ENCODE measurements at places on chromosomes 6 and 20.

GRCh38 chr6:89970609-89971337 is 76.5 kb downstream of the GJA10 start:
- H3K36me3 ChIP-seq: no peaks in the 10 kb centered on the region
- H3K4me3 ChIP-seq: no peak overlapping the region
- H3K27ac ChIP-seq: no peak overlapping the region
- DNase-seq: no peak
- H3K27me3 ChIP-seq: no peaks in the 10 kb centered on the region
- peaks cover 17% of the 10 kb centered on the region for H3K4me1 ChIP-seq

- H3K27ac ChIP-seq: peak overlapping the region; percentile 28
- DNase-seq: no peak
- H3K4me3 ChIP-seq: no peak overlapping the region
Measured at GRCh38 chr20:18001131-18001921, 32.5 kb downstream of the MGME1 start.

- H3K4me3 ChIP-seq: peak overlapping the region; percentile 86
- peaks cover 3% of the 10 kb centered on the region for H3K4me1 ChIP-seq
- H3K36me3 ChIP-seq: no peaks in the 10 kb centered on the region
- peak overlapping the region; percentile 33 for H3K27ac ChIP-seq
Measured at GRCh38 chr6:77368660-77369313, 94.5 kb downstream of the HTR1B start.

- H3K27me3 ChIP-seq: no peaks in the 10 kb centered on the region
- H3K27ac ChIP-seq: no peak overlapping the region
- no peak for DNase-seq
- H3K36me3 ChIP-seq: no peaks in the 10 kb centered on the region
- no peak overlapping the region for H3K4me3 ChIP-seq
Measured at GRCh38 chr20:8867038-8867740, 201.7 kb upstream of the PLCB4 start.

DNA sequence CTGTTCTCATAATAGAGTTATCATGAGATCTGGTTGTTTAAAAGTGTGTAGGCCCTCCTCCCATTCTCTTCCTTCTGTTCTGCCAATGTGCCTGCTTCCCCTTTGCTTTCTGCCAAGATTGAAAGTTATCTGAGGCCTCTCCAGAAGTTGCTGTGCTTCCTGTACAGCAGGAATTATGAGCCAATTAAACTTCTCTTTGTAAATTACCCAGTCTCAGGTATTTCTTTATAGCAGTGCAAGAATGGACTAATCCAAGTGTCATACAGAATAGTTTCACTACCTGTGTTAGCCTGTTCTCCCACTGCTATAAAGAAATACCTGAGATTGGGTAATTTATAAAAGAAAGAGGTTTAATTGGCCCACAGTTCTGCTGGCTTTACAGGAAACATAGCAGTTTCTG is 100.0 kb downstream of the CD24 start:
- H3K36me3 ChIP-seq: no peaks in the 10 kb centered on the region
- DNase-seq: no peak
- H3K27ac ChIP-seq: no peak overlapping the region
- no peak overlapping the region for H3K4me3 ChIP-seq
- H3K4me1 ChIP-seq: peaks cover 13% of the 10 kb centered on the region

DNA sequence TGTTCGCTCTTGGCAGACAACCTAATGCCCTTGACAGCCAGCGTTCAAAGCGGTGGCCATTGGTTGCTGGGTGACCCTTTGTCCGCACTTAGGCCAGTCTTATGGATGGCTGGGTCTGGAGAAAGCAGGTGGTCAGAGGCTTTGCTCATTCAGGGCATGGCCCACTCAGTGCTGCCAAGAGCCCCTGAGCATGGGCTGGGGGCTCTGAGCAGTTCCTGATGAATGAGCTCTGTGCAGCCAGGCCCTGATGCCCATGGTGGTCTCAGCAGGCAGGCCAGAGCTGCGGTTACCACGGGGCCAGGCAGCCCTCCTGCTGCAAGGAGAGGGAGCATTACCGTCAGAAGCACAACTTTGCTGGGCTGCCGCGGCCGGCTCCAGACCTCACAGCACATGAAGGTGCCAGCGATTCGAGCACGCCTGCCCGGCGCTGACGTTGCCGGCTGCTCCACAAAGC is 36.3 kb downstream of the CDH4 start:
- H3K27ac ChIP-seq: no peak overlapping the region
- peak; percentile 69 for DNase-seq
- H3K4me3 ChIP-seq: no peak overlapping the region
- H3K4me1 ChIP-seq: no peaks in the 10 kb centered on the region

Measured in chondrocyte (in vitro differentiated cells).